ENCODE measurements at places on chromosomes 7 and 10. TPM values are rescaled to one million over a fixed set of nuclear protein-coding genes. Genes with fewer than 3 reads are reported as not detected.

SLC26A3 gene
- total RNA-seq = not detected

SPDYE16 gene
- total RNA-seq = not detected

CDK14 gene
- total RNA-seq = 1.2 TPM

KCND2 gene
- 0.13 TPM for total RNA-seq

STRA8 gene
- not detected for total RNA-seq

SPDYE2B gene
- total RNA-seq = not detected

FLNC gene
- total RNA-seq = 130 TPM

HGF gene
- 0.25 TPM for total RNA-seq

MRPL32 gene
- total RNA-seq = 57.4 TPM

KCNMA1 gene
- total RNA-seq = 0.38 TPM

DPY19L1 gene
- 53.1 TPM for total RNA-seq

VSTM4 gene
- total RNA-seq = 0.39 TPM

ZC3HAV1L gene
- total RNA-seq = 14.2 TPM

GFRA1 gene
- 12.0 TPM for total RNA-seq

WDR37 gene
- total RNA-seq = 13.0 TPM

ZNF239 gene
- total RNA-seq = 0.13 TPM

RNF148 gene
- 0.51 TPM for total RNA-seq

MEOX2 gene
- total RNA-seq = 2.1 TPM

DENND10 gene
- total RNA-seq = 70.7 TPM

ERV3-1 gene
- total RNA-seq = 2.3 TPM

TMEM120A gene
- 34.3 TPM for total RNA-seq

VPS26A gene
- 29.4 TPM for total RNA-seq

CYP3A4 gene
- total RNA-seq = not detected

SPDYE1 gene
- total RNA-seq = not detected

GPRIN2 gene
- not detected for total RNA-seq

ASB10 gene
- not detected for total RNA-seq

CPED1 gene
- 1.0 TPM for total RNA-seq

OR6B1 gene
- total RNA-seq = not detected

PARP12 gene
- total RNA-seq = 75.4 TPM

KLF14 gene
- total RNA-seq = not detected

MICU1 gene
- total RNA-seq = 35.9 TPM

TRIM8 gene
- total RNA-seq = 82.4 TPM

TMEM196 gene
- not detected for total RNA-seq
